ENCODE measurements at places on chromosomes 12 and 14.
A peak's percentile ranks its signal among the peaks of the same experiment; 100 is the strongest.

- DNase-seq, result no peak
Measured at GRCh38 chr12:45575417-45575816, 154.1 kb upstream of the ARID2 start.

DNA sequence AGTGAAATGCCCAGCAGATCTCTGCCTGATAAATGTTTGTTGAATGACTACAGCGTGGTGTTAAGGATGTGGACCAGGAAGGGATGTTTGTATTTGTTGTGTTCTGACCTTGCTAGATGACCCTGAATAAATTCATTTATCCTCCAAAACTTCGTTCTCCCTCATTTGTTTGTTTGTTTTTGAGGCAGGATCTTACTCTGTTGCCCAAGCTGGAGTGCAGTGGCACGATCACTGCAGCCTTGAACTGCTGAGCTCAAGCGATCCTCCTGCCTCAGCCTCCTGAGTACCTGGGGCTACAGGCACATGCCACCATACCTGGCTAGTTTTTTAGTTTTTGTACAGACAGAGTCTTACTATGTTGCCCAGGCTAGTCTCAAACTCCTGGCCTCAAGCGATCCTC lies 96.7 kb downstream of the TSPAN9 start:
- no peak for DNase-seq

GRCh38 chr12:123971770-123972456 lies 718 bp downstream of the CCDC92 start:
- DNase-seq, result peak; percentile 31

GRCh38 chr12:15532364-15532977 lies 210.2 kb downstream of the PTPRO start:
- peak; percentile 29 for DNase-seq

DNA sequence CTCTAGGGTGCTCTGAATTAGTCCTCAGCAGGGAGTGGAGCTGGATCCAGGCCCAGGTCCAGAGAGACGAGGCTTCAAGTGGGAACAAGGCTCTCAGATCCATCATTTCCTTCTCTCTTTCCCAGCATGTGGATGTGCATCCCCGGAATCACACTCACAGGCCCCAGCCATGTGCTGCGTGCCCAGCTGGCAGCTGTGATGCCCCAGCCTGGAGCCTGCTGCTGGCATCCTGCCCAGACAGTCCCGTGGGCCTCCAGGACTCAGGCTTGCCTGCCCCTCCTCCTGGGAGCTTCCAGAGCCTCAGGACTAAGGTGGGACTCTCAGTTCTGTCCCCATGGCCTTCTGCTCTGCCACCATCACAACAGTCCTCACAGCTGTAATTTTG lies 6.2 kb upstream of the KRT84 start:
- DNase-seq, result no peak

DNA sequence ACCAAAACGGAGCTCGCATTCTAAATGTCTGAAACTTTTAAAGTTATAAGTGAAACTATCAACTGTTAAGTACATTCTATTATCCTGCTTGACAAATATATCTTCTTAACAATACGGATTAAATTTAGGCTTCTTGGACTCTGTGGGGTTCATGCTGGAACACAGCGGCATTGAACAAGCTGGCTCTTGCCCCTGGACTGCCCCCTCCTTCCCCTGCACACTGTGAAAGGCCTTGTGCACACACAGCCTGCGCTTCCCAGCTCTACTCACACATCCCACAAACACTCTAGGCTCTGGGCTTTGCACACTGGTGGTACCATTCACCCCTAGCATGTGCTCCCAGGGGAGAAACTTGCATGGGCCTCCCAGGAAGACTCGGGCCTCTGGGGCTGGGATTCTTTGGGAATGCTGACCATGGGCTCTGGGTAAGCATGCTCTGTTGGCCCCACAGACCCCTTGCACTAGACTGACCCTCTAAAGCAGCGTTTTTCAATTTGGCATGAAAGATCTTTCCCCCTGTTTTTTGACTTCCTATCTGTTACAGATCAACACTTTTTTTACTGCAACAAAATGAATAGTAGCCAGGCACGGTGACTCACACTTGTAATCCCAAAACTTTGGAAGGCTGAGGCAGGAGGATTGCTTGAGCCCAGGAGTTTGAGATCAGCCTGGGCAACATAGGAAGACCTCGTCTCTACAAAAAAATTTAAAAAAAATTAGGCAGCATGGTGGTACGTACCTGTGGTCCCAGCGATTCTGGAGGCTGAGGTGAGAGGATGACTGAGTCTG lies 96.2 kb upstream of the CPM start:
- no peak for DNase-seq

GRCh38 chr12:109833307-109834189 lies at the start of gene TRPV4:
TSS of gene TRPV4 (minus strand) at chr12:109833398. CDS start at chr12:109814796, 18,602 bp downstream.
- no peak for DNase-seq

GRCh38 chr14:54784060-54784459 lies 118.6 kb downstream of the GCH1 start:
- DNase-seq, result no peak

GRCh38 chr12:67650388-67651131 lies 2.0 kb downstream of the DYRK2 start:
- no peak for DNase-seq

- peak; percentile 38 for DNase-seq
Measured at GRCh38 chr14:77372304-77372841, 4.5 kb downstream of the TMED8 start.
